Renal cortex interstitium (tissue), 15 donors: ENCODE measurements at places on chromosomes 13 and 19. TPM values are rescaled to one million over a fixed set of nuclear protein-coding genes. Genes with fewer than 3 reads are reported as not detected.

The EFNB2 gene
- polyA plus RNA-seq = 135 TPM

The GGN gene
- polyA plus RNA-seq = 1.0 TPM

The ZFR2 gene
- 3.6 TPM for polyA plus RNA-seq

The LMTK3 gene
- 3.8 TPM for polyA plus RNA-seq

The SPINT2 gene
- polyA plus RNA-seq = 289 TPM

The ICAM4 gene
- 0.22 TPM for polyA plus RNA-seq

The PNMA8A gene
- 43.5 TPM for polyA plus RNA-seq

The ZIC5 gene
- polyA plus RNA-seq = 0.09 TPM

The FARP1 gene
- polyA plus RNA-seq = 251 TPM

The IL12RB1 gene
- polyA plus RNA-seq = 0.16 TPM

The MTRF1 gene
- polyA plus RNA-seq = 22.1 TPM

The OPA3 gene
- 9.7 TPM for polyA plus RNA-seq

The CEACAM4 gene
- polyA plus RNA-seq = 0.12 TPM

The TMEM86B gene
- polyA plus RNA-seq = 2.6 TPM

The TTYH1 gene
- 13.5 TPM for polyA plus RNA-seq

The PLK5 gene
- polyA plus RNA-seq = 0.45 TPM

The SLC15A1 gene
- polyA plus RNA-seq = 11.9 TPM

The PSPN gene
- polyA plus RNA-seq = 2.9 TPM

The CEACAM3 gene
- polyA plus RNA-seq = not detected

The ZNF737 gene
- polyA plus RNA-seq = 29.1 TPM

The C19orf33 gene
- 10.0 TPM for polyA plus RNA-seq

The KIR3DL1 gene
- not detected for polyA plus RNA-seq

The ATP12A gene
- 12.1 TPM for polyA plus RNA-seq

The HTR2A gene
- 0.65 TPM for polyA plus RNA-seq

The GJA3 gene
- 10.9 TPM for polyA plus RNA-seq

The SIGLEC6 gene
- not detected for polyA plus RNA-seq

The IFNL4 gene
- polyA plus RNA-seq = 0.11 TPM

The KASH5 gene
- polyA plus RNA-seq = 0.57 TPM

The HIF3A gene
- polyA plus RNA-seq = 39.6 TPM

The SCEL gene
- not detected for polyA plus RNA-seq

The COX7A1 gene
- 30.2 TPM for polyA plus RNA-seq

The ZNF98 gene
- 2.1 TPM for polyA plus RNA-seq
